RCC 7860 (cell line): ENCODE measurements at places on chromosomes 16 and 17.
A peak's percentile ranks its signal among the peaks of the same experiment; 100 is the strongest.

DNA sequence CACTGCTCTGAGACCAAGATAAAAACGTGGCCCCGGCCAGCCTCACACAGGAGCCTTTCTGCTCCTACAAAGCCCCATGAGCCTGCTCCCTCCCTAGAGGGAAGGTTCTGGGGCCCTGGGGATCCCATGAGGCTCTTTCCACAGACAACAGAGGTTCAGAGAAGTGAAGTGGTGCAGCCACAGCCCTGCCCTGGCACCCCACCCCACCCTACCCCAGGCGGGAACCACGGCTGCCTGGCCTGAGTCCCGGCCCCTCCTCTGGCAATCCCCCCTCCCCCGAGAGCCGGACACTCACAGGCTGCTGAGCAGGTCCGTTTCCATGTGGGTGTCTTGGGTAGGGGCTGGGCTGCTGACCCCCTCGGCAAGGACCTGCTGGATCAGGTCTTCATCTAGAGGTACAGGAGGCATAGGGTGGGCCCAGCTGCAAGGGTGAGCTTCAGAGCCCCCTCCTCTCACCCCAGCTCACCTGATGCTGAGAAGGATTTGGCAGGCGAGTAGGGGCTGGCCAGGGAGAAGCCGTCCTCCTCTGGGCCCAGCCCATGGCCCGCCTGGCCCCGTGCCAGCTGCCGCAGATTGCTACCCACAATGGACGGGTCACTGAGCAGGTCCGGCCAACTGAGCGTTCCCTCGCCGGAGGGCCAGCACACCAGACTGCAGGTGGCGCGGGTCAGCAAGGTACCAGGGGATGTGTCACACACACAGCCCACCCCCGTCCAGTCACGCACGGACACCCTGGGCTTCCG, 38.7 kb downstream of the PKD1 start:
- DNase-seq = peak; percentile 75

DNA sequence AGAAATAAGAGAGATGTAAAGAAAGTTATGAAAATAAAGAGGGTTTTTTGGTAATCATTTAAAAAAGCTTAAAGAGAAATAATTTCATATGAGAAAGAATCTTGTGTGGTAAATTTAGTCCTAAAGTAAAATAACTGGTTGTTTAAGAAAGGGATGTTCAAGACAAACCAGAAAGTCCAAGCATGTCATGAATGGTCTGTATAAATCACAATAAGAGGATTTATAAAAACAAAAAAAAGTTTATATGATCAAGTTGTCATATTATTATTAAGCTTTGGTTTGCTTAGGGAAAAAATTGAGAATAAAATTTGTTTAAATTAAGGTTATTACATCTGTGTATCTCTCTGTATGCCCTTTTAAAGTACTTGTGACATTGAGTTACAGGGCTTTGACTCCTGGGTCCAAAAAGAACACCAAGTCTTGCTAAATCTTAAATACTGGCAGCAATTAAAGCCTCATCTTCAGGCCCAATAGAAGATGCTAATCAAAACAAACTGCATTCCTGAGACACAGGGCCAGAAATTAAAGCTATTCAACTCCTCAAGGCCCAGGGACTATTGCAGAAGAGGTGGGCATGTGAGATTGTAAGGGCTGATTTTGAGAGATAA, 15.6 kb upstream of the TRIM25 start:
- peak; percentile 8 for DNase-seq

GRCh38 chr16:77652399-77652798, 69.9 kb upstream of the NUDT7 start:
- no peak for DNase-seq

- peak; percentile 25 for DNase-seq
Measured at GRCh38 chr17:7989781-7990655, 12.4 kb upstream of the GUCY2D start.

GRCh38 chr16:49527611-49528010, 154.0 kb downstream of the C16orf78 start:
- DNase-seq = no peak

GRCh38 chr17:69590671-69591070, 176.2 kb downstream of the MAP2K6 start:
- no peak for DNase-seq

DNA sequence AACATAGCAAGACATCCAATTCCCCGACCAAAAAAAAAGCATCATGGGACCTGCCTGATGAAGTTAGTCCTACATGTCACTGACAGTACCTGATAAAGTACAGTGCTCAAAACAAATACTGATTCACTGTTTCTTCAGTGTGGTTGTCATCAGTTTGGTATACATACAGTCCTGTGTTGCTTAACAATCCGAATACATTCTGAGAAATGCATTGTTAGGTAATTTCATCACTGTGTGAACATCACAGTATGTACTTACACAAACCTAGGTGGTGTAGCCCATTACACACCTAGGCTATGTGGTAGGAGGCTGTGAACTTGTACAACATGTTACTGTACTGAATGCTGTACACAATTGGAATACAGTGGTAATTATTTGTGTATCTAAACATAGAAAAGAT, 19.0 kb upstream of the FA2H start:
- DNase-seq = no peak

DNA sequence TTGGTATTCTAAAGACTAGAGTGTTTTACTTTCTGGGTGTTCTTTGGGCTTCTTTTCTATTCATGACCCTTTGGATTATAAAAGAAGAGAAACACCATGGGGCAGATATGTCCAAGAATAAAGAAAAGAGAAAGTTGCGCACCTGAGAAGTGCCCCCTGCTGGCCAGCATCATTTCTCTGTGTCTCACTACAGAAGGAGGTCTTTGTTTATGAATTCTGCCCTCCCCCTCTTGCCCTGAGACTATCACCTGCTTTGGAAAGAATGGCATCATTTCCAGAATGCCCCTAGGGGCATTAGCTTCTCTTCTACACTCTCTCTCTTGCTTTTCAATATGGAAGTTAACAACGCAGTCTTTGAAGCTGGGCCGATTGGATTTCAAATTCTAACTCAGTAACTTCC, 45.0 kb downstream of the CDH13 start:
- no peak for DNase-seq
